ENCODE measurements at places on chromosomes 11 and 22. TPM values are rescaled to one million over a fixed set of nuclear protein-coding genes. Genes with fewer than 3 reads are reported as not detected.

DNA sequence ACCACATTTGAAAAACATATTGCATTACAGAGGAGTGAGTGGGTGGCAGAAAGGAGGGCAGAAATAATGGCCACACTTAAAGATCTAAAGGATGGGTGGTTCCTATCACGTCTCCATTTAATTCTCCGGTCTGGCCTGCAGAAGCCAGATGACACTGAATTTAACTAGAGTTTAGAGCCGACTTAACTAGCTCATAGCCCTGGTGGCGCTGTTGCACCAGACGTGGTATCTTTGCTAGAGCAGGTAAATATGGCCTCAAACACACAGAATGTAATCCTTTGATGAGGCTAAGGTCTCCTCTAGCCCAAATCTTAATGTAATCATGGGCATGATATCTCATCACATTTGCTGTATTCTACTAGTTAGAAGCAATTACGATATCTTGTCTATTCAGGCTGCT lies 51.5 kb upstream of the GAL start:
- H3K4me1 ChIP-seq: no peaks in the 10 kb centered on the region
- peak; percentile 65 for DNase-seq
- no peak overlapping the region for H3K4me3 ChIP-seq
- no peak overlapping the region for H3K27ac ChIP-seq
- no peaks in the 10 kb centered on the region for H3K27me3 ChIP-seq

- H3K27ac ChIP-seq: no peak overlapping the region
Observed at GRCh38 chr11:12454782-12455181, 77.4 kb downstream of the PARVA start.

GRCh38 chr11:93133488-93134109 lies 64.2 kb downstream of the SLC36A4 start:
- no peak overlapping the region for H3K27ac ChIP-seq
- H3K4me1 ChIP-seq: peaks cover 30% of the 10 kb centered on the region
- H3K4me3 ChIP-seq: no peak overlapping the region
- H3K36me3 ChIP-seq: no peaks in the 10 kb centered on the region

DNA sequence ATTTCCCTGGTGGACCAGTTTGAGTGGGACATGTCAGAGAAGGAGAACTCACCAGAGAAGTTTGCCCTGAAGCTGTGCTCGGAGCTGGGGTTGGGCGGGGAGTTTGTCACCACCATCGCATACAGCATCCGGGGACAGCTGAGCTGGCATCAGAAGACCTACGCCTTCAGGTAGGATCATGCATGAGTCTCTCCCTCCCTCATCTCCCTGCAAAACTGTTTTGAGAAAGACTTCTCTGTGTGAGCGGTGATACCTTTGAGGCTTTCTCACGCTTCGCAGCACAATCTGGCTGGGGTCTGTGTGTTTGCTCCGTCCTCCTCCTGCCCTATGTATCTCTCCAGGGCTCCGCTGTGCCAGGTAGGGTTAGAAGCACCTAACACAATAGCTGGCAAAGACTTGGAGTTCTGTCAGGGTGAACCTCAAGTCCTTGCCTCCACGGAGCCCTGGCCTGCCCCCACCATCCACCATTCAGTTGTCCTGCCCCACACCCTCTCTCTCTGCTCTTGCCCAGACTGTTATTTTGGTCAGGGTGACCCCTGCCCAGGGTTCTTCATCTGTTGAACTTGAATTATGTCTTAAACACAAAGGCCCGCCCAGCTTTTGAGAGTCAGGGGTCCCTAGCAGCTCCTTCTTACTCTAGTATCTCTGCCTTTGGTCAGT lies 13.4 kb downstream of the DERL3 start:
- DNase-seq: no peak
- H3K27ac ChIP-seq: no peak overlapping the region
- no peaks in the 10 kb centered on the region for H3K27me3 ChIP-seq
- no peak overlapping the region for H3K4me3 ChIP-seq
- peaks cover 68% of the 10 kb centered on the region for H3K36me3 ChIP-seq
- H3K4me1 ChIP-seq: no peaks in the 10 kb centered on the region

DNA sequence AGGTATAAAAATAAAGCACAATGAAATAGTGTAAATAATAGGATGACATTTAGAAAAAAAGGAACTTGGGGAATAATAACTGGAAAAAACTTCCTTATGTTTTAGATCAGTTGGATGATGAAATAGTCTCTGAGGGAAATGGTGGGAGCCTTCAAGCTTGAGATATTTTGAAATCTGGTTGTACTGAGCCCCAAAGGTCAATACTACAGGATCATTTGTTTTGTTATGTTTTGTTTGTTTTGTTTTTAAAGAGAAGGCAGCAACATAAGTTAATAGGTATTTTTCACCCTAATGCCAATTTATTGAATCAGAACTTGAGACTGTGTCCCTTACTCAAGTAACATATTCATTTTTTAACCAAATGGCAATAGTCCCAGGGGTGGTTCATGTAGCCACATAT lies 393.1 kb downstream of the ETS1 start:
- no peak for DNase-seq
- peaks cover 3% of the 10 kb centered on the region for H3K4me1 ChIP-seq
- H3K27me3 ChIP-seq: no peaks in the 10 kb centered on the region
- no peak overlapping the region for H3K4me3 ChIP-seq
- H3K27ac ChIP-seq: no peak overlapping the region
- H3K36me3 ChIP-seq: no peaks in the 10 kb centered on the region

GRCh38 chr22:48494968-48495750 lies 1332.5 kb downstream of the BRD1 start:
- no peak overlapping the region for H3K4me3 ChIP-seq
- H3K27me3 ChIP-seq: peaks cover 16% of the 10 kb centered on the region
- no peaks in the 10 kb centered on the region for H3K36me3 ChIP-seq
- no peaks in the 10 kb centered on the region for H3K4me1 ChIP-seq

DNA sequence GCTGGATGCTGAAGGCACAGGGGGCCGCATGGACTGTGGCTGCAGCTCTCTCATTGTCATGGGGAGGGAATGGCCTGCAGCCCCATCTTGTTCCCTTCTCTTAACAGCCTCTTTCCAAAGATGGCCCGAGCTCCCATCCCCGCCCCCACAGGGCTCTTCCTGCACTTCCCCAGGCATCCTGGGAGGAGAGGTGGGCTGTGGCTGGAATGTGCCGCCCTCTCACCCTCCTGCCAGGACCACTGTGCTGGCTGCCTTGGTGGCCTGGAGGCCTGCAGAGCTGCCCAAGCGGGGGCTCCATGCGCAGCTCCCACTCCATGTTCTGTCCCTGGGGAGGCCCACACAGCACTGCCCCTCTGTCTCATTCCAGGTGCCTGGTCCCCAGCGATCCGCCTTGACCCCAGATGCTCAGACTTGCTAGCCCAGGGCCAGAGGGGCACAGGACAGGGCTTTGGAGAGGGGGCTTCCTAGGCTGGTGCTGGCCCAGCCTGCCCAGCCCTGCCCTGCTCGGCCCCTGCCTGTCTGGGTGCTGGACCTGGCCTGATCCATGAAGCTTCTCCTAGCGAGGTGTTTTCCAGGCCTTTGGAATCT lies 56.6 kb downstream of the RTN4R start:
- no peak overlapping the region for H3K27ac ChIP-seq
- H3K4me3 ChIP-seq: no peak overlapping the region
- no peak for DNase-seq
- no peaks in the 10 kb centered on the region for H3K27me3 ChIP-seq
- H3K4me1 ChIP-seq: peaks cover 23% of the 10 kb centered on the region

Gene TREH
- polyA plus RNA-seq: 0.19 TPM

Gene CARD16
- 169 TPM for polyA plus RNA-seq

Gene OR8H2
- polyA plus RNA-seq: not detected

Gene PLAAT5
- polyA plus RNA-seq: 3.8 TPM
